COLO829 (cell line): ENCODE measurements at places on chromosomes 1 and 21.
A peak's percentile ranks its signal among the peaks of the same experiment; 100 is the strongest.

GRCh38 chr1:167105271-167106118 is 11.6 kb downstream of the STYXL2 start:
- no peak for DNase-seq

DNA sequence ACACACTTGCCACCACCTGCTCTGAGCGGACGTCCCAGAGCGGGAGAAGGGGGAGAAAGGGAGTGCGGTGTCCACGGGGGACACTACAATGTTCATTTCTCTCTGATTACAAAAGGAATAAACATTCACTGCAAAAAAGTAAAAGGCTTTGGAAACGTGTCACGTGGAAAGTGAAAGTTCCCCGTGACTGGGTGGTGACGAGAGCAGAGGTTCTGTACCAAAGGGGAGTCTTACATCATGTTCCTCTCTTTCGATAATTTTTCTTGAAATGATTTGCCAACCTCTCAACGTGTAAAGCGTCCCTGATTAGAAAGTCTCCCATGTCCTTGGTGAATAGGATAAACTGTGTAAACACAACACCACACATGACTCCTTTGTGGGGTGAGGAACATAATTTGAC is 22.0 kb upstream of the PRDM15 start:
- DNase-seq, result no peak

- no peak for DNase-seq
Observed at GRCh38 chr21:45040157-45040711, 34.1 kb upstream of the ADARB1 start.

- no peak for DNase-seq
Observed at GRCh38 chr1:46603481-46603857, 599 bp downstream of the MKNK1 start.

DNA sequence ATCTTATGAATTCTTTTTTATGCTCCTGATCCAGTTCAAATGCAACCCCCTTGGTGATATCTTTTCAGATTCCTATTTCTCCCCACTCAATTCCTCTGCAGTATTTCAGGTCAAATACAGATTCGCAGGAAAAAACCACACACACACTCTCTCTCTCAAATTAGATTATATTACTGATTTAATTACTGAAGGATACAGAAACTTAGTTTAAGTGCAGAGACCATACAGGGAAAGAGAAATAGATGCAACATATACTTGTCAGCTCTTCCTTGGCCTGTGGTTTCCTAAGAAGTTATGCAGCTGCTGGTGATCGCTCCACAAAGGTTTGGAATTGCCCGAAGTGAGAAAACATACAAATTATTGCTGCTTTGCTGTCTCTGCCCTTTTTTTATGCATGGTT is 400.9 kb downstream of the AGBL4 start:
- DNase-seq, result no peak

DNA sequence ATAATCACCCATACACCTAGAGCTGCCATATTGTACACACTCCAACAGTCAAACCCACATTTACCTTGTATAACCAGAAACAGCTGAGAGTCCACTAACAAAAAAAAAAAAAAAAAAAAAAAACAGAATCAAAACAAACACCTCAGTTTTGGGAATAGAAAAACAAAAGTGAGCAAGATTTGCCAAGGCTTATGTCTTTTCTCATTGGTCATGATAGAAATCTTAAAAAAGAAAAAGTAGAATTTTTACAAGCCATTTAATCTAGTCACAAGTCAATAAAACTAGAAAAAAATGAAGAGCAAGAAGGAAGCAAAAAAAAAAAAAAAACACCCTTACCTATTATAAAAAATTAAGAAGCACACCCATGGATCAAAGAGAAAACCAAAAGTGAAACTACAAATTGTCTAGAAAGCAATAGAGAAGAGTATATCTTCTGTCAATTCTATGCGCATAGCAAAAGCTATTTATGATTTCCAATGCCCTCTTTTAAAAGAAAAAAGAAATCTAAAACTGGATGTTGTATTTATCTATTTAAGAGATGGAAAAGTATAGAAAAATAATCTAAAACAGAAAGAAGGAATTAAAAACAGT is 113.2 kb upstream of the GALNT2 start:
- no peak for DNase-seq

DNA sequence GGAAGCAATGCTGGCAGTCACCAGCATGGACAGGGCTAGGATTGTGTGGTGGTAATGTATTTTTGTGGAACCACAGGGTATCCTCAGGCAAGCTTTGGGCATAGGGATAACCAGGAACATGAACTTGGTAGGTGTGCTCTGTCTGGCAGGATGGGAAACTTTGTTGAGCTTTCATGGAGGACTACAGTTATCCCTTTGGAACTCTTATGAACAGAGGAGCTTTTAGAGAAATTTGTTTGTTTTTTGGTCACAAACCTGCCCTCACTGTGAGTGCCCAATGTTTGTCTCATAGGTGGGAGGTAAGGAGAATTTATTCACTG is 54.4 kb downstream of the MACF1 start:
- DNase-seq, result no peak

GRCh38 chr21:35672313-35672712 is 388.0 kb downstream of the SETD4 start:
- DNase-seq, result no peak

DNA sequence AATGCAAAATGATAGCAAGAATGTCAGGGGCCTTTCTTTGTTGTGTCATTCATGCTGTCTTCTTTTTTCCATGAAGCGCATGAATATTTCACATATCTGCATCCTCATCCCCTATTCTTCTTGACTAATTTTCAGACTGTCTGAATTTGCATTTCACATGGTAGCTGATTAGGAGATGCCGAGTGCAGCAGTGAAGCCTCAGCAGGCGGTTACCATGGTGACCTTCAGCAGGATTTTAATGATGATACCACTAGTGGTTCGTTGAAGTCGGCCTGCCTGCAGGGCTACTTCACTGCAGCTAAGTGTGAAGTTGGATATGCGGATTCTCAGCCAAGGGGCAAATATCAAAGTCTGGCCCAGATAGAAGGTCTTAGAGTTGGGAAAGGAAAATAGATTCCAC is 141.8 kb downstream of the NEK7 start:
- DNase-seq, result no peak

DNA sequence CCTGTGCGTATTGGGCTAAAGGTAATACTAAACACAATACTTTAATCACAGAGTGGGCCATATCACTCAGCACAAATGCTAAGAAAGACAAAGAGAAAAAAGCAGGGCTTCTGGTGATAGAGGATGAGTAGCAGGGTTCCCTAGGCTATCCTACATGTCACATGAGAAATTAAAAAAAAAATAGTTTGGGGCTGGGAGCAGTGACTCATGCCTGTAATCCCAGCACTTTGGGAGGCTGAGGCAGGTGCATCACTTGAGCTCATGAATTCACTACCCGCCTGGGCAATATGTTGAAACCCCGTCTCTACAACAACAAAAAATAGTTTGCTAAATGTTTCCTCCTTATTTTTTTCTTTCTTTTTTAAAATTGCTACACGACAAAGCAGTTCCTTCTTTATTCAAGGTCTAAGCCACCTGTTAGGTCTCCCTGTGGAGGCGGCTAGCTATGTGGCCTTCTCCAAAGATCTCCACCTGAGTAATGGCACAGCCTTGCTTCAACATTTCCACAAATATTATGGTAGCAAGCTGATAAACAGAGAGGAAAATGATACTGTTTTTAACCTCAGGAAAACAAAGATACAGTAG is 1.5 kb downstream of the ENSA start:
- DNase-seq, result no peak

DNA sequence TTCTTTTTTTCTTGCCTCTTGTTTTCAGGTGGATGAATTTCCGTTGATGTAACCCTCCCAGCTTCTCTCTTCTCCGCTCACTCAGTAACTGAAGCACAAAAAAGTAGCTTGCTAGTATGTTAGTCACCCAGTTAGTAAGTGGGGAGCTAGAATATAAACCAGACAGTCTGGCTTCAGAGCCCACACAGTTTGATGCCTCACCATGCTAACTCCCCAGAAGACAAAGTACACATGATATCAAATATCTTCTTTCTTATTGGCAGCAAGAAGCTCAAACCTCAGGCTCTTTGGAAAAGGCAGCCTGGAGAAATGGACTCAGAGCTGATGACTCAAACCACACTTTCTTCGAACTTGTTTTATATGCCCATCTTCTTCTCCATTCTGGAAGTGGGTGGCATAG is 187.5 kb upstream of the PLXNA2 start:
- no peak for DNase-seq

DNA sequence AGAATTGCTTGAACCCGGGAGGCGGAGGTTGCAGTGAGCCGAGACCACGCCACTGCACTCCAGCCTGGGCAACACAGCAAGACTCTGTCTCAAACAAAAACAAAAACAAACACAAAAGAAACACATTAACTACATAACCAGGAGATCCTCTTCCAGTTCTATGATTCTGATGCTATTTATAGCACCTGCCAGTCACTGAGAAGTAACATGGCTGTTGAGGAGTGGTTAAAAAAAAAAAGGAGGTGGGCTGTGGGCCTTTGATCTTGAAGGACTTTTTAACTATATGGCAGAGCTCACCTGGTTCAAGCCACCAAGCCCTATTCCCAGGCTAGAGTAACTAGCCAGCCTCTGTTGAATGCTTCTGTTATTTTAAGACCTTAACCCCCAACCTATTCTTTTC is 148.8 kb downstream of the ZBTB18 start:
- DNase-seq, result no peak

- DNase-seq, result no peak
Observed at GRCh38 chr1:224235813-224236493, 52.9 kb downstream of the DEGS1 start.

- DNase-seq, result no peak
Observed at GRCh38 chr1:15584489-15585363, at the start of gene AGMAT. TSS of gene AGMAT (minus strand) at chr1:15585051. CDS start at chr1:15584967, 84 bp downstream.

GRCh38 chr1:234553240-234554188 is 56.5 kb downstream of the IRF2BP2 start:
- no peak for DNase-seq

DNA sequence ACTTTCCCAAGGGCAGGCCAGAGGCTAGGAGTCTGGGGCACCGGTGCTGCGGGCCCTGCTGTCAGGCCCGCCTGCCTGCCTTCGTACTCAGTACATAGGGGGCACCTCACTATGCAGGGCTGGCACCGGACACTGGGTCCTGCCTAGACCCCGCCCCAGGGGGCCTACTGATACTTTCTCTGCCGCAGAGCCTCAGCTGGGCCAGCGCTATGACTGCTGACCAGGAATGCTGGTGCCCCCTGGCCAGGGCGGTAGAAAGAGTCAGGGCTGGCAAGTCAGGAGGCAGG is 128.7 kb upstream of the VAMP3 start:
- no peak for DNase-seq

DNA sequence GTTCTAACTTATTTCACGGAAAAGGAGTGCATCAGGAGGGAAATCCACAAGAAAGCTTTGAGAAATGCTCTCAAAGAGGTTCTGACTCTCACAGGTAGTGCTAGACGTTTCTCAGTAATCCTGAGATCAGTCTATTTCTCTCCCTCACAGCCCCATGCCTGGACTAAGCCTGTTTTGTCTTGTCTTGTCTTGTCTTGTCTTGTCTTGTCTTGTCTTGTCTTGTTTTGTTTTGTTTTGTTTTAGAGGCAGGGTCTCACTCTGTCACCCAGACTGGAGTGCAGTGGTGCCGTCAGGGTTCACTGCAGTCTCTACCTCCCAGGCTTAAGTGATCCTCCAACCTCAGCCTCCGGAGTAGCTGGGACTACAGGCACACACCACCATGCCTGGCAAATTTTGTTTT is 133.3 kb upstream of the SGIP1 start:
- no peak for DNase-seq

- DNase-seq, result no peak
Observed at GRCh38 chr1:223835754-223836153, 10.0 kb downstream of the TP53BP2 start.

DNA sequence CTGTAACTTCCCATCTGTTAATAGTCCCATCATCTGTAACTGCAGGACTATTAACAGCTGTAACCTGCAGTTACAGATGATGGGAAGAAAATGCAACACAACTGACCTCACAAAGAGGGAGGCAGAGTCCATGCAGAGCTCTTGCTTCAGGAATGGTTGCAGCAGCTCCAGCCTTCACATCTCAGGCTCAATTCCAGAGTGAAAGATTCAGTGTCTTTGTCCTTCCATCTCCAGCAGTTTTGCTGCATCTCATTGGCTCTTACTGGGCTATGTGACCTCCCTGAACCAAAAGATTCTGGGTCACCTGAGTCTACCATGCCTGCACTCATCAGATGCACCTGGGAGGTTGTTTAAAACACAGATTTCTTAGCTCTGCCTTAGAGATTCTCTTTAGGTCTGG is 686.7 kb downstream of the MATN1 start:
- no peak for DNase-seq

GRCh38 chr1:44040846-44041245 is 9.6 kb upstream of the SLC6A9 start:
- no peak for DNase-seq

DNA sequence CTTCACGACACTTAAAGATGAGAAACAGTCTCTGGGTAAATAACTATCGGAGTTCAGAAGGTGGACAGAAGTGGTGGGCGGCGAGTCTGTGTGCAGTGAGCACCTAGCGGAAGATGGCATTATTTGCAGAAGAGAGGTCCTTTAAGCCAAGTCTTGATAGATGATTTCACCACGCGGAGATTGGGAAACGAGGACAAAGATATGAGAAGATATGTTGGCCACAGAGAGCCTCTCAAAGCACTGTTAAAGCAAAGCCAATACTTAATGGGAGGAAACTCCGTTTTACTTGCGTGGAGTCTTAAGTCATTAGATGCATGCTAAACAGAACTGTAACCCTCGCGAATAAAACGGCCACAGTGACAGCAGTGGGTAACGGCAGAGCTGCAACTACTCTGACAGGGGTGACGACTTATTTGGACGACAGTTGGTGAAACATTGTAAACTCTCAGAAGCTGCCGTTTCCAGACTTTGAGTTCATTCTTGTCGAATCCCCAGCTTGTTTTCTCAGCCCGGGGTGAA is 577 bp upstream of the CEP350 start:
- DNase-seq, result no peak

- DNase-seq, result no peak
Observed at GRCh38 chr1:150257624-150258585, at the start of gene CA14. TSS of gene CA14 (plus strand) at chr1:150257774. CDS start at chr1:150258129, 355 bp downstream.

- DNase-seq, result peak; percentile 6
Observed at GRCh38 chr1:20634594-20635084, 1.4 kb downstream of the PINK1 start.

DNA sequence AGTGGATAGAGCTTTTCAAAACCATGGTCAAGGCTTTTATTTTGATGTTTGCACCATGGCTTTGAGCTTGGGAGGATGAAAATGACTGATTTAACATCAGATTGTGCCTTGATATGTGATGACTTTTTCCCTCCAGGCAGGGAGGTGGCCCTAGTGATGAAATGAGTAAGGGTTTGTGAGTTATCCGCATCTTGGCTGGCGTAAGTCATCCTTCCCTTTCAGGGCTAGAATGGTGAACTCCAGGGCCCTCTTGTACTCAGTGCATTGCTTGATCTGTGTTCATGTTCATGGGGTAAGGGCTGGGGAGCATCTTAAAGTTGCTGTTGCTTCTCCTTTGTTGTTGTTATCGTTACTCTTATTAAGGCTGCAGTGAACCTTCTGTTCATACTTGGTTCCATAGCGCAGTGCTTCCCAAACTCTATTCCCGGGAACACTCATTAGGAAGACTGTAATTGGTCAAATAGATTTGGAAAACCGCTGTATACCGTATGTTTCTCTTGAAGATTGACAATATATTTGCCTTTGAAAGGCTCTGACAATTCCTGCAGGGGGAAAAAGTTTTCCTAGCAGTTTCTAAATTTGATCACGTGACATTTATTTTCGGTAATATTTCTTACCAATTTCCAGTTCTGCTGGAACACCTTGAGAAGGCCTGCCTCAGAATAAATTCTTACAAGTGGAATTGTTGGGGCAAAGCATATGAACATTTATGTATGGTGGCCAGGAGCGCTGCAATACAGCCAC is 23.1 kb downstream of the GPR137B start:
- DNase-seq, result no peak
